ENCODE measurements at places on chromosomes 4 and X.

DNA sequence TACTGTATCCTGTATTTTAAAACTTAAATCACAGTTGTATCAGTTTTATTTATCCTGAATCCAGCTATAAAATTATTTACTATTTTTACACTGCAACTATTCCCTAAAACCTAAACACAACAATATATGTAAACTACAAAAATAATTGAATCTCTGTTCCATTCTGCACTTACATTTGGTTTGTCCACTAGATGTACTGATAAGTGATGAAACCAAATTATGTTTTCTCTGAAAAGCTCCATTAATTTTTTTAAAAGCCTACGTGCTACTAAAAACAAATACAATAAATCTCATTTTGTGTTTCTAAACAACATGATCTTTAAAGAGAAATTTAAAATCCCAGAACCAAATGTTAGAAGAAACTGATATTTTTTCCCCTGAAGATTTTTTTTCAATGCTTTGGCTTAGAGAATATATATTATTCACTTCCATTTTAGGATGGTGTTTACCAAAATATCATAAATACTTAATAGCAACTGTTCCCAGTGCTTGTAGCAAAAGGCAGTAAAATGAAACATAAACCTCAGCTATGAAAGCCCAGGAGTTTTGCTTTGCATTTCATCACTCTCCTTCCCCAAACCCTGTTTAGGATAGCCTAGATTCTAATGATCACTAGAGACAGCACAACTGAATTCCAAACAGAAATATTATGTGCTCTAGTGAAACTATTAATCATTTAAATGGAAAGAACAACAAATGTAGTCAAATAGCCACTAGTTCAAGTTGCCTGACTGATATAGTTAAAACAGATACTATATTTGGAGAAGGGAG is 19.7 kb downstream of the ANTXR2 start:
- DNase-seq, result no peak

DNA sequence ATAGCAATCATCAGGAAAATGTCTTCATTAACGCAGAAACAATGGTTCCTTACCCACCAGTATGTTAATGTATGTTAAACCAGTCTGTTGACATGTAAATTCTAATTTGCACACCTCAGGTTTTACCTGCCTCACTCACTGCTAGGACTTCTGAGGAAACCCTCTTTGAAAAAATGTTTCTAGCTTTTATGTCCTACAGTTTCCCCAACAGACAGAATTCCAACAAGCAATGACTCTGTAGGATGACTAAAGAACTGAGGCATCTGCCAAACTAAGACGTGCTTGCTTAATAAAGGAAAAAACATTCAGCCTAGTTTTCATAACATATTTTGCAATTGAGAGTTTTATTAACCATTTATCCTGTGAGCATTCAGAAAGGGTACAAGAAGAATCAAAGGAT is 20.6 kb upstream of the SOX3 start:
- DNase-seq, result no peak

DNA sequence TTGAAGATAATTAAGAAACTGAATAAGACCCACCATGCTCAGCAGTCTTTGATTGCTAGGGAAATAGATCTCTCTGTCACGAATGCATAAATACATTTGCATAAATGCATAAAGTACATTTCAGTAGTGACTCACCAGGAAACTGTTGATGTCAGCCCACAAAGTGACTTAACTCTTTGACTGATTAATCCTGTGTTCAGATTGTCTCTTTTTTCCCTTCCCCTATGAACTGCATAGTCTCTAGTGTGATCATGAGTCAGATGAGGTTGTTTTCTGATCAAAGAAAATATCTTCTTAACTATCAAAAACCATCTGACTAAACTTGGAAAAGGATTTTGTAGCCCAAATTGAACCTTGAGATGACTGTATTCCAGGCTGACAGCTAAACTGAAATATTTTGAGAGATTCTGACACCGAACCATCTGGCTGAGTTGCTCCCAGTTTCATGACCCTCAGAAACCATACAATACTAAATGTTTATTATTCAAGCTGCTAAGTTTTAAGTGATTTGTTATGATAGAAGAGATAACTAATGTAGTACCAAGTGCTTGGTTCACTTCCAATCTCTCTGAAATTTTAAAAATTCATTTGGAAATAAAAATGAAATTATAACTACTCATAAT is 1381.5 kb upstream of the AGA start:
- DNase-seq, result no peak

DNA sequence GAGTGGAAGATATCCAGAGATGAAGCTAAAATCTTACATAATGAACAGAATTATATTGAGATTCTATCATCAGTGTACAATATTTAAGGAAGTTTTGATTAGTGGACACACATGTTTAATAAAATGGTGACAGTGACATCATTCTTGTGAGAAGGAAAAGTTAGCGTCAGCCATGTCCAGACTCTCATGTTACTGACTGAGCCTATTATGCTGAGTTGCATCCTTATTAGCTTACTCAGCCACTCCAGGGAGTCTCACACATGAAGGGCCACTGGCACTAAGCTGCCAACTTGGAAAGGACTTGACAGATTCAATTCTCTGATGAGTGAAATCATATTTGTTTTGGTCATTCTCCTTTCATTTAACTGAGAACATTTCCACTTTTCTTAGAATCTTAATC is 170.6 kb downstream of the BANK1 start:
- no peak for DNase-seq

GRCh38 chrX:18681996-18682395 is 10.1 kb upstream of the RS1 start:
- DNase-seq, result no peak

- DNase-seq, result no peak
These were observed 35.0 kb upstream of the CDKN2AIP start for GRCh38 chr4:183409483-183409882.

- no peak for DNase-seq
These were observed 139.1 kb downstream of the ARX start for GRCh38 chrX:24876530-24877287.

GRCh38 chrX:13791559-13791958 is 25.3 kb downstream of the GPM6B start:
- no peak for DNase-seq

GRCh38 chrX:93932471-93933220 is 258.6 kb downstream of the FAM133A start:
- no peak for DNase-seq

DNA sequence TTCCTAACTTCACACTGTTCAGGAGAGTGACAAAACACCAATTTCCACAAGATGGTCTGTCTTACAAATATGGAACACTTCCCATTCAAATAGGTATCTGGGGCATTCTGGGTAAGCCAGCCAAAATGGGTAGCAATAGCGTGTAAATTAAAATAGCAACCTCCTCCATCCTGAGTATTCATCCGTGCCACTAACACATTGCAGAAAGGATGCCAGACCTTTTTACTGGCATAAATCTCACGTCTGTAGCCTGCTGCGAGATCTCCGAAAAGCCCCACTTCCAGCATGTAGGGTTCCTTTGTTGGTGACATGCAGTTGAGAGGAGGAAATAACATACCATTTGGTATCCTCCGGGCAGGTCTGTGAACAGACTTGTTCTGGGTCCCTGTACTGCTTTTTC is 52.7 kb upstream of the RAI2 start:
- DNase-seq, result no peak

DNA sequence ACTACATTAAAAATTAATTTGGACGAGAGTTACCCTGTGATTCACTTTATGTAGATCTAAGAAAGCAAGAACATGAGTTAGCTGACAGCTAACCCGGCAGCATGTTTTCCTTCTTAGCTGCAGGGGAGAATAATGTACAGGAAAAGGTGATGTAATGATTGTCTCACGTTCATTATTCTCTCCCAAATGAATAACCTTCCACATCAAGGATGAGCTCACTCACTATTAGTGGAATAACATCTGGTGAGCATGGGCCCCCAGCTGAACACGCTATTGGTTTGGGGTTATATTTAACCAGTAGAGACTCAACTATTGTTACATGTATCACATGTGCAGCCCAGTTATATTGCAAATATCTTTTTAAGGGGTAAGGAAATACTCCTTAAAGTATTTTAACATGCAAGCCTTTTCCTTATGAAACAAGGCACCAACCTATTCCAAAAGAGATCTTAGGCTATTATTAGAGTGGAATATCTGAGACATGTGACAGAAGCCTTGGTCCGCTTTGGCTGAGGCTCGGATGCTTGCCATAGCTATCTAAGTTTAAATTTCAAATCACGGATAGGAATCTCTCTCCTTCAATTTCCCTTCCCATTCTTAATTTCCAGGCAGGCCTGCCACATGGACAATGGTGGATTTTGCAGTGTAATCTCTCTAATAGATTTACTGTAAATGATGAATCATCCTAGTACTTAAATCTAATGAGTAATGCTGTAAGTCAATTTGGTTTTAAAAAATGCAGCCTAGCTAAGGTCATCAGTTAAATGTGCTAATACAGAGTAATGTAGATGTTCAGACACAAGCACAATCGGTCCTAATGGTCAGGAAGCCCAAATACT is 99.0 kb upstream of the OTUD4 start:
- no peak for DNase-seq

- no peak for DNase-seq
These were observed 39.9 kb downstream of the CXCL8 start for GRCh38 chr4:73780243-73780642.

DNA sequence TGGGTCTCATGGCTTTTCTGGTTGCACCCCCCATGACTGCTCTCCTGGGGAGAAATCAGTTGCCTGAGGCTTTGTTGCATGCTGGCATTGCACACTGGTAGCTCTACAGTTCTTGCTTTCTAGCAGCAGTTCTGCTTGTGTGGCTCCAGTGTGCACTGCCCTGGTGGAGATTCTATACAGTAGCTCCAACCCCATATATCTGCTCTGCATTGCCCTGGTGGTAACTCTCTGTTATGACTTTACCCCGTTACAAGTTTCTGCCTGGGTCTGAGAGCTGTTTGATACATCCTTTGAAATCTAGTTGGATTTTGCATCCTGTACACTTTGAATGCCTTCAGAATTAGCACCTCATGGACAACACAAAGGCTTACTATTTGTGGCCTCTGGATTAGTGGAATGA is 241.4 kb upstream of the EPHA5 start:
- DNase-seq, result no peak

- DNase-seq, result no peak
These were observed 120.3 kb downstream of the RASL11B start for GRCh38 chr4:52982255-52982945.

DNA sequence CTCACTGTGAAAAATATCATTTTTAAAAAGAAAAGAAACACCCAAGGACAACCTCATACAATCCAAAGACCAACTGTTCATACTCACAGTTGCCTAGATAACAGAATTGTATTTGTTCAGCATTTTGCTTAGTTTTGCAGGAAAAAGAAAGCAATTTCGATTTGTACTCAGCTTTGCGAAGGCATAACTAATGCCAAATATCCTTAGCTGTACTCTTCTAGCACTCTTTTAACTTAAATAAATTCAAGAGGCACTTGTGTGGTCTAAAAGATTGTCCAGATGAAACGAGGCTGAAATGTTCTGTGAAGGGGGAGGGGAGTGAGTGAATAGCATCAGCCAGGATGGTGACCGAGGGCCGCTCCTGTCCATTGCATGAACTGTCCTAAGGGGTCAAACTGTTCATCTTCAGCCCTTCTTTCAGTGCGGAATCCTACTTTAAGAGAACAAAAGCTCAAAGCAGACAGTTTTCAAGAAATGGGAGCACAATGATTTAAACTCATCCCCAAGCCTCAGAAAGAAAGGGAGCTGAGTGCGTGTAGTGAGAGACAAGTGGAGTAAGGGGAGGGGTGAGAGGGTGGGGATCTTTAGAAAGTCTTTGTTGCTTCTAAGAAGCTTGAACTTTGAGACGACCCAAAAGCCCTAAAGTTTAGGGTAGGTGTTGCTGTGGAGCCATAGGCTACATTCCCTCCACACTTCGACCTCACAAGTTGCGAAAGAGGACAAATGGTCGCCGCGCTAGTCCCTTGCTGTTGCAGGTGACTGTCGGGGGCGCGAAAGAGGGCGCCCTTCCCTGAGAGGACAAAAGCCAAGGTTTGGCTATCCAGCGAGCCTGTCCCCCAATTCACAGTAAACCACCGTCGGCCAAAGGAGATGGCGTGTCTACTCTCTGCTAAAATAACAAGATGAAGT is 4.0 kb upstream of the NEUROG2 start:
- DNase-seq, result no peak

- no peak for DNase-seq
These were observed 202.4 kb upstream of the ZIC3 start for GRCh38 chrX:137363559-137363958.

DNA sequence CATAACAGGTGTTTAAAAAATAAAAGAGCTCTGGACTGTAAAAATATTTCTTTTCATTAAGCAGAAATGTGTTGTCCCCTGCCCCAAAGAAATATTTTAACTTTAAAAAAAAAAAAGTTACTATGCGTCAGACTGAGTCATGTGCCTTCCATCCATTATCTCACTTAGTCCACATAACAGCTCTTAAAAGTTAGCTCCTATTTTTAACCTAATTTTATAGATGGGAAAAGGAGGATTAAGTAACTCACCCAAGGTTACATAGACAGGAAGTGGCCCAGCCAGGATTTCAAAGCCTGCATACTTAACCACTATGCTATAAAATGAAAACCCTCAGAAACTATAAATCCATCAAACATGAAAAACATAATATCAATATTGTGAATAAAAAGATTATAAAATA is 97.7 kb downstream of the MANBA start:
- DNase-seq, result no peak

DNA sequence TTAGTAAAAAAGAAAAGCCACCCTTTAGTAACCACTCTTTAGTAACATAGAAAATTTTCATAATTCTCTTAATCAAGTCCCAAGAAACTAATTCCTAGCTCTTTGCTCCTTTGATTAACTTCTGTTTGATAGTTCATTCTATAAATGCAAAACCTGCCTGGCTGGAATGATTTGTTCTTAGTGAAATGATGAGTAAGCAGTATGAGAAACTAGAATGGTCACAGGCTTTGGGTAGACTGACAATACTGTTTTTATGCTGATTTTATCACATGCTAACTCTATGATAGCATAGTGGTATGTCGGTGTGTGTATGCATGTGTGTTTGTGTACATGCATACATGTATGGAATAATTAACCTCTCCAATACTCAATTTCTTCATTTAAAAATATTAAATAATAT is 81.2 kb downstream of the SYTL5 start:
- DNase-seq, result no peak

GRCh38 chr4:175380841-175381240 is 431.2 kb downstream of the GPM6A start:
- DNase-seq, result no peak

DNA sequence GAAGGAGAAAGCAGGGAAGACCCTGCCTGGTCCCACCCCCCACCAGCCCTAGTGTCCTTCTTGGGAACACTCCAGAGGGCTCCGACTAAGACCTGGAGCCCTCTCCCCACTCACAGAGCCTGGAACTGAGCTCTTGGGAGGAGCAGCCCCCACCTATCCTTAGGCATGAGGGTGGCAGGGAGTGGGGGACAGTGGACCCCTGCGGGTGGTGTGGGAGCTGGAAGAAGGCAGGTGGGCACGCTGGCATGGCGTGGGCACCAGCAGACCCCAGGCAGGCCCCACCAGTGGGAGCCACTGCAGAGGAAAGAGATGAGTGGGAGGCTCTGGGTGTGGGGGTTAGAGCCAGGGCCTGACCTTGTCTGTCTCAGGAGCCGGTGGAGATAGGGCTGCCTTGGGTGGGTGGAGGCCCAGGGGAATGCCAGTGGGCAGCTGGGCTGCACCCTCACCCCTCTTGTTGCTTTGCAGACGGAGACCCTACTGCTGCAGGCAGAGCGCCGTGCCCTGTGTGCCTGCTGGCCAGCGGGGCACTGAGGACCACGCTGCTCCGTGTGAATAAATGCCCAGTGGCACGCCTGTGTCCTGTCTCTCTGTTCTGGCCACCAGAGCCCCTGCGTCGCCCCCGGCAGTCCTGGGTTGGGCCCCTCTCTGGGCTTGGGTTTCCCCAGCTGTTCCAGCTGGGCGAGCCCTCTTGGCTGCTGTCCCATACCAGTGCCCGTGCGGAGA is 15.6 kb upstream of the NAT8L start:
- DNase-seq, result no peak

GRCh38 chr4:169348541-169348940 is 77.8 kb upstream of the SH3RF1 start:
- no peak for DNase-seq
